ENCODE measurements at places on chromosomes 11 and 22. TPM values are rescaled to one million over a fixed set of nuclear protein-coding genes. Genes with fewer than 3 reads are reported as not detected.

OR10V1 gene
- total RNA-seq: not detected

GRCh38 chr22:50105208-50106100 is 15.6 kb downstream of the MOV10L1 start:
- H3K4me3 ChIP-seq: no peak overlapping the region
- no peak overlapping the region for H3K27ac ChIP-seq
- no peaks in the 10 kb centered on the region for H3K36me3 ChIP-seq
- DNase-seq: peak; percentile 79

PRG3 gene
- total RNA-seq: not detected

MFRP gene
- not detected for total RNA-seq

DNA sequence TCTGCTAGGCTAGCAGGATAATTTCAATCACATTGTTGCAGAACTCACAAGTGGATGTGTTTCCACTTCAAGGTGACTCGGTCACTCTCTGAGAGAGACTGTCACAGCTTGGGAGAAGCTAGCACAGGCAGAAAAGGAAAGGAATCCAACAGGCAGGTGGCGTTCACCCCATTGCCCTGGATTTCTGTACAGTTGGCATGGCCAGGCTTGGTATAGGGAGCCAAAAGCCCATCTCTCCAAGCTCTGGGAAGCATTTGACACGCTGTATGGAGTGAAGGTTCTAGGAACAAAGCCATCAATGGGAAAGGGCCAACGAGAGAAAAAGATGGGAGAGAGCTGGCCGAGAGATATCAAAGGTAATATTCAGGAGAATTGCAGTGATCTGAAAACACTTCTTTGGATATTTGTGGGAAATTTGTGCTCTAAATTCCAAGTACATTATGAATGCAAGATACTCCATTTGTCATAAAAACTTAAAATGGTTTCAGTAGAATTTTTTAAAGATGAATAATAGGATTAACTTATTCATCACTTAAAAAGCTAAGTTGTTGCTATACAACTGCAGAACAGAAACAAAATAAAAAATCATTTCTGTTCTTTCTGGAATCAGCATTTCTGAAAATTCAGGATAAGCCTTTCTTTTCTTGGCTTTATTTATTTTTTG is 223.5 kb upstream of the NTM start:
- no peak overlapping the region for H3K4me3 ChIP-seq
- no peaks in the 10 kb centered on the region for H3K4me1 ChIP-seq
- no peaks in the 10 kb centered on the region for H3K36me3 ChIP-seq

- peaks cover 31% of the 10 kb centered on the region for H3K4me1 ChIP-seq
- H3K27ac ChIP-seq: peak overlapping the region; percentile 66
- peaks cover 13% of the 10 kb centered on the region for H3K36me3 ChIP-seq
- H3K27me3 ChIP-seq: no peaks in the 10 kb centered on the region
- H3K4me3 ChIP-seq: no peak overlapping the region
Observed at GRCh38 chr11:63858628-63859550, 20.0 kb downstream of the MARK2 start.

PYGM gene
- total RNA-seq: not detected

CCDC34 gene
- total RNA-seq: 5.8 TPM

- no peaks in the 10 kb centered on the region for H3K27me3 ChIP-seq
- H3K4me1 ChIP-seq: no peaks in the 10 kb centered on the region
- no peak for DNase-seq
- H3K4me3 ChIP-seq: no peak overlapping the region
- H3K27ac ChIP-seq: no peak overlapping the region
Observed at GRCh38 chr11:23556163-23556750, 696.0 kb upstream of the CCDC179 start.

GRCh38 chr11:44186321-44186930 is 90.9 kb downstream of the EXT2 start:
- no peaks in the 10 kb centered on the region for H3K27me3 ChIP-seq
- DNase-seq: no peak
- H3K36me3 ChIP-seq: peaks cover 13% of the 10 kb centered on the region
- peaks cover 5% of the 10 kb centered on the region for H3K4me1 ChIP-seq
- H3K4me3 ChIP-seq: no peak overlapping the region

GRCh38 chr11:11958403-11959231 is 49.8 kb downstream of the DKK3 start:
- no peak for DNase-seq
- H3K27me3 ChIP-seq: no peaks in the 10 kb centered on the region
- no peak overlapping the region for H3K4me3 ChIP-seq
- no peaks in the 10 kb centered on the region for H3K4me1 ChIP-seq
- H3K36me3 ChIP-seq: peaks cover 52% of the 10 kb centered on the region
- H3K27ac ChIP-seq: no peak overlapping the region

HBB gene
- 2.9 TPM for total RNA-seq

OR8I2 gene
- not detected for total RNA-seq

GRCh38 chr11:126082251-126083109 is 19.8 kb upstream of the CDON start:
- H3K4me1 ChIP-seq: peaks cover 25% of the 10 kb centered on the region
- H3K27ac ChIP-seq: no peak overlapping the region
- no peaks in the 10 kb centered on the region for H3K36me3 ChIP-seq
- no peaks in the 10 kb centered on the region for H3K27me3 ChIP-seq

DNA sequence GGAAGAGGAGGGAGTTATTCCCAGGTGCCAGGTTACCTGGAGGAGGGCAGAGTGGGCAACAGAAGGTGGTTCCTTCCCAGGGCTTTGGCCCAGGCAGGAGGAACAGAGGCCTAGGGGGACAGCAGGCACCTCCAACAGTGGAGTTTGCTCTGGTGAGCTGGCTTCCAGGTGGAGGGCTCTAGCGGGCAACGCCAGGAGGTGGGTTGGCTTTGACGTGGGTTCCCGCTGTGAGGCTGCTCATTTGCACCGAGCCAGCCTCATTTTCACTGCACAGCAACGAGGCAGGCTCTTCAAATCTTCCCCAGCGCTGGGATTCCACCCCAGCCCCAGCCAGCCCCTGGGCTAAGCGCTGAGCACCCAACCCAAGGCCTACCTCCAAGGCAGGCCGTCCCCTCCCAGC is 8.1 kb downstream of the IGSF9B start:
- H3K27ac ChIP-seq: no peak overlapping the region
- H3K36me3 ChIP-seq: peaks cover 6% of the 10 kb centered on the region
- peaks cover 79% of the 10 kb centered on the region for H3K27me3 ChIP-seq
- peaks cover 78% of the 10 kb centered on the region for H3K4me1 ChIP-seq
- no peak for DNase-seq

DNA sequence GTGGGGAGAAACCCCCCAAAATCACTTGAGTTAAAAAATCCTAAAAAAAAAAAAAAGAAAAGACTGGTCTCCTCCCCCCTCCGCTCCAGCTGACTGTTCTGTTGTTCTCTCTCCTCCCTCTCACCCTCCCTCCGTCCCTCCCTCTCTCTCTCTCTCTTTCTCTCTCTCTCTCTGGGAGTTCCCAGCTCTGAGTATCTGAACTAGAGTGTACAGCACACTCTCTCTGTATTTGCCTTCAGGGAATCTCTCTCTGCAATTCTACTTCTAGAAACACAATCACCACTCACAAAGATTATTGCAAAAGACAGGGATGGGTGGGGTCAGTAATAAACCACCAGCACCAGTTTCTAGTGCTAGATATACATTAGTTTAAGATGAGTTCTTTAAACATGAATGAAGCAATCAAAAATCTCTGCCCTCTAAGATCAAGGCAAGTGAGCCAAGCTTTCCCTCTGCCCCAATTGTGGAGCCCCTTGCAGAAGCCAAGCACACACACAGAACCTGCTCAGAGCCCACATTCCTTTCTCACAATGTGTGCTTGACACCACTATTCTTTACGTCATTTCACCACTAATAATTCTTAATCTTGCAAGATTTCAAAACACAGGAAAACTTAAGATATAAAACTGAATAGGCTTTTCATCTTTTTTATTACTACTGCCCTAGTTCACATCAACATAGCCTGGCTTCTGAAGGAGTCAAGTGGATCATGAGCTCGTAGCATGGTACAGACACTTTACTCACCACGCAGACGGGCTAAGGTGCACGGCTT is 133.5 kb downstream of the RBFOX2 start:
- H3K27ac ChIP-seq: peak overlapping the region; percentile 55
- peaks cover 14% of the 10 kb centered on the region for H3K4me1 ChIP-seq
- no peaks in the 10 kb centered on the region for H3K27me3 ChIP-seq
- no peaks in the 10 kb centered on the region for H3K36me3 ChIP-seq
- H3K4me3 ChIP-seq: peak overlapping the region; percentile 32
- DNase-seq: no peak

- no peaks in the 10 kb centered on the region for H3K36me3 ChIP-seq
- H3K4me3 ChIP-seq: no peak overlapping the region
- H3K27ac ChIP-seq: peak overlapping the region; percentile 91
- no peaks in the 10 kb centered on the region for H3K27me3 ChIP-seq
- H3K4me1 ChIP-seq: peaks cover 92% of the 10 kb centered on the region
- DNase-seq: no peak
Observed at GRCh38 chr11:75347781-75348566, 3.5 kb downstream of the ARRB1 start.

- DNase-seq: no peak
- no peaks in the 10 kb centered on the region for H3K27me3 ChIP-seq
- H3K27ac ChIP-seq: no peak overlapping the region
Observed at GRCh38 chr22:17436382-17436980, 67.2 kb downstream of the CECR2 start.

- H3K27ac ChIP-seq: no peak overlapping the region
- no peak overlapping the region for H3K4me3 ChIP-seq
- DNase-seq: peak; percentile 11
- H3K36me3 ChIP-seq: no peaks in the 10 kb centered on the region
- H3K4me1 ChIP-seq: no peaks in the 10 kb centered on the region
Observed at GRCh38 chr11:84549217-84549616, 1077.9 kb downstream of the DLG2 start.

DNA sequence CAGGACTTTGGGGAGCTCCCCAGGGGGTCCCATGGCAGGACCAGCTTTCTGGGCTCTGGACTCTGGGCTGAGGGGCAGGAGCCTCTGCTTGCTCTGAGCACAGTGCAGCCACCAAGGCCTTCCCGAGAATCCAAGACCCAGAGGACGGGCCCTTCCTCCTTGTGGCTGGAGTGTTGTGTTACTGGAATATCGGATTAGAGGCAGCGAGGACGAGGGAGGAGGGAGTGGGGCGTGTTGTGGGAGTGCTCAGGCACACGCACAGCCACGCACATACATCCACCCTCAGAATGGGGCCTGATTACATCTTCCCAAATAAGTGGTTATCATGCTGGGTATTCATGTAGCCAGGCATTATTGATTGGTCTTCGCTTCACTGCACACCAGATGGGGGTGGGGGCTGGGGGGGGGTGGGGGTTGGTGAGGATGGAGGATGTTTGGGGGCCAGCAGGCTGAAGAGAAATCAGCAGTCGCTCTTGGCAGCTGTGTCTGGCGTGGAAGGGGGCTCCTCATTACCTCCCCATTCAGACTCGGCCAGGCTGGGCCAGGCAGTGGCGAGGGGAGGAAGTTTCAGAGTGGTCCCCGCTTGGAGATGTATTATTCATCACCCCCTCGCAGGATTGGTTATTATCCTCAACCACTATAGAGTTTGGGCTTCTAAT is 120.9 kb downstream of the ST3GAL4 start:
- no peak overlapping the region for H3K4me3 ChIP-seq
- DNase-seq: peak; percentile 53
- H3K27me3 ChIP-seq: no peaks in the 10 kb centered on the region
- no peak overlapping the region for H3K27ac ChIP-seq
- no peaks in the 10 kb centered on the region for H3K36me3 ChIP-seq
- peaks cover 6% of the 10 kb centered on the region for H3K4me1 ChIP-seq

All from stomach (tissue), 19 donors.